ENCODE measurements at places on chromosomes 2 and 18.

GRCh38 chr2:157339965-157340655, 14.5 kb upstream of the ERMN start:
- H3K27me3 ChIP-seq = no peaks in the 10 kb centered on the region
- no peak overlapping the region for H3K4me3 ChIP-seq
- H3K27ac ChIP-seq = no peak overlapping the region
- peaks cover 15% of the 10 kb centered on the region for H3K4me1 ChIP-seq

- H3K36me3 ChIP-seq = no peaks in the 10 kb centered on the region
- no peak overlapping the region for H3K27ac ChIP-seq
- H3K4me3 ChIP-seq = no peak overlapping the region
Observed at GRCh38 chr2:212863185-212863588, 288.2 kb downstream of the IKZF2 start.

DNA sequence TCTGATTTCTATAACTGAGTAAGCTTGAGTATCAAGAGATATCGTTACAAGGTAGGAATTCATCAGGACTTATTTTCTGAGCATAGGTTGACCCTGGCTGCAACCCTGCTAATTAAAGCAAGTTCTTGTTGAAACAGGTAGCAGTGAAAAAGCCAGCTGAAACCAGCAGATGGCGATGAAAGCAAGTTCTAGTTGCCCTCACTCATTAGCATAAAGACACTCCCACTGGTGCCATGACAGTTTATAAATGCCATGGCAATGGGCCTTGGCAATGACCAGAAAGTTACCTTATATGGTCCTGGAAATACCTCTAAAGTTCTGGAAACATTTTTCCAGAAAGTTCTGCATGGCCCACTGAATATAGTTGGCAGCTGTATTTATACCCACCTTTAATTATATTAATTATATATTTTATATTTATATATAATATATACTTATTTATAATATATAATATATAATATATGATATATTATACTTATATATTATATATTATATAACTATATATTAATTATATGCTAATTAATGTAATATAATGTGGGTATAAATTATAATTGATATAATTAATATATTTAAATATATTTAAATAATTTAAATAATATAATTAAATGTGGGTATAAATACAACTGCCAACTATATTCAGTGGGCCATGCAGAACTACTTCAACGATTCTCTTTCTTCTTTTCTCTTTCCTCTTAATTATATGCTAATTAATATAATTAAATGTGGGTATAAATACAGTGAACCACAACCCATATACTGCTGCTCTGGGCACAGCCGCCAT, 188.0 kb downstream of the CDH7 start:
- H3K4me1 ChIP-seq = no peaks in the 10 kb centered on the region
- no peak overlapping the region for H3K4me3 ChIP-seq
- no peak for DNase-seq
- H3K36me3 ChIP-seq = no peaks in the 10 kb centered on the region
- no peak overlapping the region for H3K27ac ChIP-seq

DNA sequence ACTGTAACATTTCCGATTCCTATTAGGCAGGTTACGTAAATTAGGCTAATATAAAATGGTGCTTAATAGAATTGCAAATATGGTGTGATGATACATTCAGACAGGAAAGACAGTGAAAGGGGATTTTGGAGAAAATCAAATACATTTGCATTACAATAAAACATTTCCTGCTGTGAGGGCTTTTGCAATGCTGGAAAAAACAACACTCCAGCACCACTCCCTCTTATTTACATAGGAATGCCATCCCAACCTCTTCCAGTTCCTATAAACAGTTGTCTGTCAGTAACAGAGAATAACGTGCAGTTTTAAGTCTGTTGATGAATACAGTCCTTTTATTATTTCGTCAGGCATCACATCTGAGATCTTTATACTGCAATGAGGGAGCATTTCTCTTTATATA, 298.8 kb upstream of the FANCL start:
- no peaks in the 10 kb centered on the region for H3K4me1 ChIP-seq
- no peak for DNase-seq
- H3K27me3 ChIP-seq = no peaks in the 10 kb centered on the region
- H3K36me3 ChIP-seq = no peaks in the 10 kb centered on the region

GRCh38 chr18:44636241-44636640, 44.4 kb upstream of the SETBP1 start:
- no peaks in the 10 kb centered on the region for H3K36me3 ChIP-seq
- no peak for DNase-seq

- no peak overlapping the region for H3K27ac ChIP-seq
- H3K4me3 ChIP-seq = no peak overlapping the region
- no peaks in the 10 kb centered on the region for H3K36me3 ChIP-seq
- DNase-seq = no peak
Observed at GRCh38 chr2:29561181-29561580, 360.2 kb downstream of the ALK start.

DNA sequence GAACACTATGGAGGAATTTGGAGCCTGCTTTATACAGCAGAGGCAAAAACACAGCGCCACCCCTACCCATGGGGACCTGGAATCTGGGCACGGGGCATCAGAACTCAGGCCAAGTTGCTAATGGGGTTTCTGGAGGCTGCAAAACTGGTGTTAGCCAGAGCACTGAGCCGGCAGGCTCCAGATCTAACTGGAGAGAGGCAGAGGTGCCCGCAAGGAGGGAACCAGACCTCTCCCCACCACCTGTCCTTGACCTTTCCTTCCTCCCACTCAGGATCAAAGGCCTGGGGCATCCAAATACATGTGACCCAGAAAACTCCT, 126.6 kb downstream of the TNS1 start:
- no peaks in the 10 kb centered on the region for H3K27me3 ChIP-seq
- H3K4me1 ChIP-seq = no peaks in the 10 kb centered on the region
- no peaks in the 10 kb centered on the region for H3K36me3 ChIP-seq
- no peak overlapping the region for H3K4me3 ChIP-seq

DNA sequence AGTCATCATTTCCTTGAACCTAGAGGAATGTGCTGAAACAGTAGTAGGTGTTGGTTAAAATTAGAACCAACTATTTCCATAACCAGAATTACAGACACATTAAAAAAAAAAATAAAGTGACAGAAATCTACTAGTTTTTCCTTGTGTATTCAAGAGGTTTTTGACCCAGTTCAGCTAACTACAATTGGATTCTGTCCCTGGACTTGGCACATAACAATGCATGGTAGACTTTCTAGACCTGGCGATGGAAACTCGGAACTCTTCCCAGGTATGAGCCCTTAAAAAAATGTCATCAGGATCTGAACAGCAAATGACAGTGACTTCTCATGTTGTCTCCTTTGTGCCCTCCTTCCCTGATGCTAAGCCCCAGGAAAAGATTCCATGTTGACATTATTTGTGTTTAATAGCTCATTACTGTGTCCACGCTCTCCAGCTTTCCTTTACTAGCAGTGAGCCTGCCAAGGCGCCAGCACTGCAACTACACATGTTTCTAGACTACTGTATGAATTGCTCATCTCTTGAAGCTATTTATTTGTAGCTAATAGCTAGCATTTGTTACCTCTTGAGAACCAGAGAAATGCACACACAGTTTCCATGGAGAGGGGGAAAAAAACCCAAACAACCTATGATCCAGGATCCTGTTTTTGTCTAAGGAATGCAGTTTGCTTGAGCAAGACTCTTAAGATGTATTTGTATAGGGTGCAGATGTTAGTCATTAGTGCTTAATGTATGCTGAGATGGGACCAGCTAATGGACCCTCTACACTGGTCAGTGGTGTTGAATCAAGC, 148.5 kb downstream of the FMNL2 start:
- H3K4me1 ChIP-seq = no peaks in the 10 kb centered on the region
- DNase-seq = no peak
- H3K27ac ChIP-seq = no peak overlapping the region
- no peak overlapping the region for H3K4me3 ChIP-seq

- no peak for DNase-seq
- H3K36me3 ChIP-seq = no peaks in the 10 kb centered on the region
- no peaks in the 10 kb centered on the region for H3K27me3 ChIP-seq
- peak overlapping the region; percentile 74 for H3K27ac ChIP-seq
Observed at GRCh38 chr2:31317396-31317795, 83.4 kb downstream of the EHD3 start.

- H3K27ac ChIP-seq = no peak overlapping the region
- H3K36me3 ChIP-seq = no peaks in the 10 kb centered on the region
Observed at GRCh38 chr2:36397728-36398413, 42.3 kb downstream of the CRIM1 start.

DNA sequence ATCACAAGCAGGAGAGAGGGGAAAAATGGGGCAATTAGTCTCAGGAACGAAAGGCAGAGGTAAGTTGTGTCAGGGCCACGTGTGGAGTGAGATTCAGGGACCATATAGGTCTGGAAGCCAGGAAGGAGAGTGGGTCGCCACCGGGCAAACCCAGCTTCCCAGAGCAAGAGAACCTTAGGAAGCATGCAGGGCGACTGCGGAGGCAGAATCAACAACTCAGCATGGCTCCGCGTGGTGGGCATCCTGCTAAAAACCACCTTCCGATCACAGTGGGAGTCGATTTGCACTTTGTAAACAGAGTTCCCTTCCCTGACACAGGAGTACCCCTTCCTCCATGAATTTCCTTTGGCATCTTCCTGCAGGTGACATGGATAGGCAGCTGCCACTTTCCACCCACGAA, 114.6 kb downstream of the TTC32 start:
- no peak for DNase-seq
- no peaks in the 10 kb centered on the region for H3K36me3 ChIP-seq
- H3K4me1 ChIP-seq = no peaks in the 10 kb centered on the region
- H3K27ac ChIP-seq = no peak overlapping the region

DNA sequence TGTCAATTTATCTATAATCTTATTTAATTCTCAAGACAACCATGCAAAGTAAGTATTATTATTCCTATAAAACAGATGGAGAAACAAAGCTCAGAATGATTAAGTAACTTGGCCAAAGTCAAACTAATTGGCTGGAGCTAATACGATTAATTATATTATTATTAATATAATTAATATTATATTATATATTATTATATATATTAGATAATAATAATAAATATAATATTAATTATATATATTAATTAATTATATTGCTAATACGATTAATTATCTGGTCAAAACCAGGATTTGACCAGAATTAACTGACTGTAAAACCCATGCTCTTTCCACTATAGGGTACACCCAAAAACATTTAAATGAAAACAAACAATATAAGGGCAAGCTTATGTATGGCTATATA, 52.4 kb downstream of the FARSB start:
- no peak overlapping the region for H3K27ac ChIP-seq
- H3K4me3 ChIP-seq = no peak overlapping the region
- no peaks in the 10 kb centered on the region for H3K27me3 ChIP-seq
- H3K4me1 ChIP-seq = no peaks in the 10 kb centered on the region

GRCh38 chr2:204570421-204570820, 25.1 kb downstream of the PARD3B start:
- no peaks in the 10 kb centered on the region for H3K36me3 ChIP-seq
- no peak overlapping the region for H3K27ac ChIP-seq
- no peaks in the 10 kb centered on the region for H3K4me1 ChIP-seq
- DNase-seq = no peak
- H3K4me3 ChIP-seq = no peak overlapping the region

GRCh38 chr2:183868707-183869106, 729.6 kb upstream of the ZNF804A start:
- no peaks in the 10 kb centered on the region for H3K36me3 ChIP-seq
- H3K27me3 ChIP-seq = no peaks in the 10 kb centered on the region
- no peak overlapping the region for H3K4me3 ChIP-seq
- H3K27ac ChIP-seq = no peak overlapping the region

- H3K4me1 ChIP-seq = peaks cover 17% of the 10 kb centered on the region
- peaks cover 20% of the 10 kb centered on the region for H3K36me3 ChIP-seq
- H3K27ac ChIP-seq = no peak overlapping the region
- no peak for DNase-seq
- H3K27me3 ChIP-seq = no peaks in the 10 kb centered on the region
- H3K4me3 ChIP-seq = no peak overlapping the region
Observed at GRCh38 chr2:229910147-229910831, 11.5 kb downstream of the TRIP12 start.

- H3K36me3 ChIP-seq = no peaks in the 10 kb centered on the region
- no peaks in the 10 kb centered on the region for H3K27me3 ChIP-seq
- H3K4me3 ChIP-seq = no peak overlapping the region
- H3K4me1 ChIP-seq = no peaks in the 10 kb centered on the region
Observed at GRCh38 chr2:21361957-21362486, 238.3 kb downstream of the TDRD15 start.

- DNase-seq = no peak
- no peaks in the 10 kb centered on the region for H3K36me3 ChIP-seq
- H3K27me3 ChIP-seq = peaks cover 35% of the 10 kb centered on the region
Observed at GRCh38 chr18:46337271-46337670, 233.1 kb downstream of the HAUS1 start.

DNA sequence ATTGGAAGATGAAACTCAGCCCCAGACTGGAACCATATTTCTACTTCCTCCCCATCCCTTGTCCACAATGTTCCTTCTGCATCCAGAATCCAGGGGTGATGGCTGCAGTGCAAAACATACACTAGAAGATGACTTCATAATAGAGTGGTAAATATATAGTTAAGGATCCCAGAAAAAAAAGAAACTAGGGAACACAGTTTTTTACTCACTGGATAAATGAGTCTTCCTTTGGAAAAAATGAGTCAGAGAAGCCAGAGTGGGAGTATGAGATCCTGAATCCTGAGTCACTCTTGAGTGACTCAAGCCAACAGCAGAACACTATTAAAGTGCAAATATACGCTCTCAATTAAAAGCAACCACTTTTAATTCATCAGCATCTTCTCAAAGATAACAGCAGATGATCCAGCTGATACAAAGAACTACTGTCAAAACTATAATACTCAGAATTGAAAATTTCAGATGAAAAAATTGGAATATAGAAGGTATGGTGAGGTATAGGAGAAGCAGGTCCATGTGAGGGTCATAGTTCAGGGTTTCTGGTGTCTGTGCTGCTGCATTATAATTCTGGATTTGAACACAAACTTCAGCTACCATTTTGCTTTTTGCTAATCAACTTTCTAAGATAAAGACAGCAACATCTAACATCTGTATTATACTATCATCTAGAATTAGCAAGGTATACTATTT, 987.2 kb upstream of the CDH2 start:
- no peaks in the 10 kb centered on the region for H3K27me3 ChIP-seq
- no peak for DNase-seq
- no peak overlapping the region for H3K4me3 ChIP-seq
- H3K36me3 ChIP-seq = no peaks in the 10 kb centered on the region
- H3K4me1 ChIP-seq = no peaks in the 10 kb centered on the region

DNA sequence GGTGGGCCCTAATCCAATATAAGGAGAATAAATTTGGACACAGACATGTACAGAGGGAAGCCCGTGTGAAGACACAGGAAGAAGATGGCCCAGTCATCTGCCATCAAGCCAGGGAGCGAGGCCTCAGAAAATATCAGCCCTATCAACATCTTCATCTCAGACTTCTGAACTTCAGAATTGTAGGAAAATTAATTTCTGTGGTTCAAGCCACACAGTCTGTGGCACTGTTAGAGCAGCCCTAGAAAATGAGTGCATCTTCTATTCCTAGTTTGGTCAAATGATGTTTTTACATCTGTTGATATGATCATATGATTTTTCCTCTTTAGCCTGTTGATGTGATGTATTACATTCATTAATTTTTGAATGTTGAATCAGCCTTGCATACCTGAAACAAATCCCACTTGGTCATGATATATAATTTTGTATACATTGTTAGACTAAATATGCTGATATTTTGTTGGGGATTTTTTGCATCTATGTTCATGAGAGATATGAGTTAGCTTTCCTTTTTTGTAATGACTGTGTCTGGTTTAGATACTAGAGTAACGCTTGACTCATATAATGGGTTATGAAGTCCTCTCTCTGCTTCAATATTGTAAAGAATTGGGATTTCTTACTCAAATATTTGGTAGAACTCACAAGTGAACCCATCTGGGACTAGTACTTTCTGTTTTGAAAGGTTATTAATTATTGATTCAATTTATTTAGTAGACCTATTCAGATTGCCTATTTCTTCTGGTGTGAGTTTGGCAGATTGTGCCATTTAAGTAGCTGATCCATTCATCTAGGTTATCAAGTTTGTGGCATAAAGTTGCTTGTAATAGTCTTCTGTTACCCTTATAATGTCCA, 451.4 kb downstream of the EIPR1 start:
- no peak overlapping the region for H3K27ac ChIP-seq
- no peaks in the 10 kb centered on the region for H3K27me3 ChIP-seq
- H3K36me3 ChIP-seq = no peaks in the 10 kb centered on the region

All from CD4-positive, alpha-beta T cell (primary cell).